ENCODE measurements at places on chromosomes 5 and 9.

DNA sequence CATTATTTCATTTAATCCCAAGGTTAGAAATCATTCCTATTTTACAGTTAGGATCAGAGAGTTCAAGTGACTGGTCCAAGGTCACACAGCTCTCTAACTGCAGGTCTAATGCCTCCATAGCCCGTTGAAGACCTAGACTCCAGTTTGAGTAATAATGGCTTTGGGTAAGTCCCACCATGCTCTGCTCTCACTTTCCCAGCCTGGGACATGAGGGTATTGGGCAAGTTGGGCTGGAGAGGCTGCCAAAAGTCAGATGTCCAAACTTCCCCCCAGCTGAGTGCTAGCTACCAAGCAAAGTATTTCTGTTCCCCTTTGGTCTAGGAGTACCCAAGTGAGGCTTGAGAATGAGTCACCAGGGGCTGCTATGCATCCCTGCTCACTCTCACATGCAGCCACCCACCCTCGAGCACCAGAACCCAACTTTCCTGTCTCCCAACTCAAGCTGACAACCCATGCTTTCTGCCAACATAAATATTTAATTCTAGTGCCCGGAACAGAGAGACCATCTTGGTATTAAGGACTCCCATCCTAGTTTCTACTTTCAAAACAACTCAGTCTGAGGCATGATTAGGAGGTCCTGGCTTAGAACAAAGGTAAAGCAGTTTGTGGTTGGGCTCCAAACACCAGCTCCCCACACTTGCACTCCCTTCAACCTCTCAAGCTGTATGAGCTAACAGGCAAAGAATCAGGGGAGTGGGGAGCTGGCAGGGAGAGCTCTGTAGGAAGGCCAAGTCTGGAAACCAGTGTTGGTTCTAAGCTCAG, 236.5 kb upstream of the TRIM32 start:
- DNase-seq = no peak

GRCh38 chr5:132841305-132841704, 10.9 kb upstream of the SHROOM1 start:
- no peak for DNase-seq

GRCh38 chr9:99445371-99445891, 223.3 kb downstream of the SEC61B start:
- no peak for DNase-seq

- no peak for DNase-seq
Measured at GRCh38 chr5:108760512-108760911, 12.8 kb downstream of the FER start.

DNA sequence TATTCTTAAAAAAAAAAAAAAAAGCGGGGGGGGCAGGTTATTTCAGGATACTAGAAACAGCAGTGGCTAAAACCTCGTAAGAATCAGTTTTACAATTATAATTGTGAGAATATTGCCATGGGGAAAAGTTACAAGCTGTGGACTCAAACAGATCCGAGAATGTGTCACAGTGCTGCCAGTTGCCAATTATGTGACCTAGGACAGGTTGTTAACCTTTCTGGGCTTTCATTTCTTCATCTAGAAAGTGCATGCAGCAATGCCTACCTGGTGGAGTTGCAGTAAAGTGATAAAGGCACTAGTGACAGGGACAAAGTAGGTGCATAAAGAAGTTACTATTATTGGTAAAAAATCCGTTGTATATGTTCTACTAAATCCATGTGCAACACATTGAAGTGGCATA, 75.8 kb downstream of the CDH6 start:
- DNase-seq = no peak

DNA sequence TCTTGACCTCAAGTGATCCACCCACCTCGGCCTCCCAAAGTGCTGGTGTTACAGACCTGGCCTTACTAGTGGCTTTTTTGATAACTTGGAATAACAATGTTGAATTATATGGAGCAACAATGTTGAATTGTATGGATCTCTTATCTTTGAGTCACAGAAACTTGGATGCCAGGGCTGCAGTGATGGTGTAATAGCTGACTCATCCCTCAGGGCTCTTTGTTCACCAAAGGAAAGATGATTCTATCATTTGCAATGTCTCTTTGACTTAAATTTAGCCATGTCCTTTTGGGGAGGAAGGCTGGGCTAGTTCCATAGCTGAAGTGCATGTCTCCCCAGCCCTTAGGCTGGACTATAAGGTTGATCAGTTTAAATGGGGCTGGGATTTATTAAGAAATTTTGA, 172.3 kb downstream of the PDZD2 start:
- DNase-seq = no peak

GRCh38 chr9:23771746-23772384, 54.2 kb downstream of the ELAVL2 start:
- no peak for DNase-seq

- no peak for DNase-seq
Measured at GRCh38 chr9:86921151-86921923, 26.0 kb downstream of the GAS1 start.

GRCh38 chr5:171966270-171966669, 40.2 kb downstream of the FBXW11 start:
- no peak for DNase-seq

DNA sequence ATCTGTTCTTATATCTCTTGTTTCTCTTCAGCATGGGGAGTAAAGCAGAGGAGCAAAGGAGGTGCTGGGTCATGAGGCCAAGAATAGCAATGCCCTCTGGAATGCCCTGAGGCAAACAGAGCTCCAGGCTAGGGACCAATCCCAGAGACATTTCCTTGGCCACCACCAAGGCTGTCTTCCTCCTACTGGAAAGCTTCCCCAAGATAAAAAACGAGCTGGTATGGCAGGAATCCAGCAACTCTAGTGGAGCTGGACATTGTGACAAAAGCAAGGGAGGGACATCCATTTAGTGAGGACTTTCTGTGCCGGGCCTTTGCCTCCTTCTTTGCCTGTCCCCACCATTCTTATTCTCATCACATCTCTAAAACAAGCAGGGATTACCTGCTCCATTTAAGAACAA, 161.6 kb downstream of the ASTN2 start:
- no peak for DNase-seq

GRCh38 chr5:53930457-53930856, 370.0 kb downstream of the NDUFS4 start:
- no peak for DNase-seq

GRCh38 chr5:79305706-79306105, 69.8 kb downstream of the JMY start:
- no peak for DNase-seq

DNA sequence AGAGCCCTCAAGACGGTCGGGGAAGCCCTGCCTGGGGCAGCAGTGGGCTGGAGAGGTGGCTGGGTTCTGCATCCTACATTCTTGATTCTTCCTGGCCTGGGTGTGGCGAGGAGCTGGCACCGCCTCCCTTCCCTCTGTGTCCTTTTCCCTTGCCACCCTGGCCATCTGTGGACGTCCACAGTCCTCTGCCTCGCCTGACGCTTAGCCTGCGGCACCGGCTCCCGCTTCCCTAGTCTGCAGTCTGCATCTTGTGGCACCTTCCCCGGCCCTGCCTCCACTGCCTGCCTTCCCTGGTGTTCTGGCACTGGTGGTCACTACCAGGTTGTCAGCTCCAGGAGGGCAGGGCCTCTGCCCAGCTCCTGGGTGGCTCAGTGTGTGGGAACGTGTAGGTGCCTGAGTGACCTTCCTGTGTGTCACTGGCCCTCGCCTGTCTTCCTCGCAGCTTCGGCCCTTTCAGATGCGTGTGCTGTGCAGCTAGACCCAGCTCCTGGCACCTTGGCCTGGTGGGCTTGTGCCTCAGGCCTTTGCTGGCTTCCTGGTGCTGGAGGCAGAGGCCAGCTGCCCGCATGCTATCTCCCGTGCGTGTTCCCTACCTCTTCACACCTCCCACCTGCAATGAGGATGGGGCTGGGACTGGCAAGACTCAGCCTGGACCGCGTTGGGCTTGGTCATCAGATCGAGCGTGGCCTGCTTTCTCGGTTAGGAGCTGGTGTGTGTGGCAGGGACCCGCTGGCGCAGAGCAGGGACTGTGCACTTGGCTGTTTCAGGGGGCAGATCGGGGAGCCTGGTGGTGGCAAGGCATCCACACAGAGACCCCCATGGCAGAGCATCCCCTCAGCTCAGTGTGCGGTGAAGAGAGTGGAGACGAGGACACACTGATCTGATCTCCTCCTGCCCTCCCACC, 20.9 kb downstream of the TRAF2 start:
- no peak for DNase-seq

DNA sequence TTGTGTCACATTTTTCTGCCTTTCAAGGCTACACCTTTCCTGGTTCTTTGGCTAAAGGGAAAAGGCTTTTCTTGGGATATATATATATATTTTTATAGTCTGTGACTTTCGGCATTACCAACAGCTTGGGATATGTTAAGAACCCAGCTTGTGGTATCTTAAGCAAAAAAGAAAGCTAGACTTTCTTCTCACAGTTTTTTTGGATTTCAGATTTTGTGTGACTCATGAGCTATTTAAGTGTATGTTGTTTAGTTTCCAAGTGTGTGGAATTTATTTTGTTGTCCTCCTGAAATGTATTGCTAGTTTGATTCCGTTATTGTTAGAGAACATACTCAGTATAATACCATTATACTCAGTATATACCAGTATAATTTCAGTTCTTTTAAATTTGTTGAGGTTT, 64.8 kb downstream of the ERCC6L2 start:
- DNase-seq = no peak

GRCh38 chr5:96177303-96177869, 215.7 kb upstream of the ELL2 start:
- no peak for DNase-seq

DNA sequence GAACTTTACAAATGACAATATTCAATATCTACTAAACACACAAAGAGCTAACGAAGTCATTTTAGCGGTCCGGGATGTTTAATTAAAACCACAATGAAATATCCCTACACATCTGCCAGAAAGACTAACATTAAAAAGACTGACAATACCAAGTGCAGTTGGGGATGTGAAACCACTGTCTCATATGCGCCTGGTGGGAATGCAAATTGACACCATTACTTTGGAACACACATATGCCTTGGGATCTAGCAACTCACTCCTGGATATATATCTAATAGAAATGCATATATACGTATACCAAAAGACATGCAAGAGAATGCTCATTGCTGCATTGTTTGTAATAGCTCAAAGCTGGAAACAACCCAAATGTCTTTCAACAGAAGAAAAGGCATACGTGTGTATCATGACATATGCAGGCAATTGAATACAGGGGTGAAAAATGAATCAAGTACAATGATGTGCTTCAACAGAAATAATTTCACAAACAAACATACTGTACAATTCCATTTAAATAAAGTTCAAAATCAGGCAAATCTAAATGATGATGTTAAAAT, 153.3 kb downstream of the CARTPT start:
- no peak for DNase-seq

GRCh38 chr9:1880038-1880565, 135.0 kb upstream of the SMARCA2 start:
- DNase-seq = no peak

DNA sequence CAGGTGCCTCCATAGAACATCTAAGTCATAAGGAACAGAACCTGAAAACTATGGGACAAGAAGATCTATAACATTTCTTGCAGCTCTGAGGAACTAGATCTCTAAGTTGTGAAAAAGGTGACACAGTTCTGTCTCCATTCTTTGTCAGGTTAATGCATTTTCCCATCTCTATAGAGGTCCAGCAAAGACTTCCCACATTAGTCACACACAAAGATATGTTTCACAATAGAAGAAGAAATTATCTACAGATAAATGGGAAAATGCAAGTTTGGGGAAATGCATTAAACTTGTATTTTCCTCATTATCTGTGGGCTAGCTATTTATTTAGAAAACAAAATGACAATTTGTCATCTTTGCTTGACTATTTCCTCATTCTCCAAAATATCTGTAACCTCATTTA, 458.6 kb upstream of the PAPPA start:
- DNase-seq = no peak

DNA sequence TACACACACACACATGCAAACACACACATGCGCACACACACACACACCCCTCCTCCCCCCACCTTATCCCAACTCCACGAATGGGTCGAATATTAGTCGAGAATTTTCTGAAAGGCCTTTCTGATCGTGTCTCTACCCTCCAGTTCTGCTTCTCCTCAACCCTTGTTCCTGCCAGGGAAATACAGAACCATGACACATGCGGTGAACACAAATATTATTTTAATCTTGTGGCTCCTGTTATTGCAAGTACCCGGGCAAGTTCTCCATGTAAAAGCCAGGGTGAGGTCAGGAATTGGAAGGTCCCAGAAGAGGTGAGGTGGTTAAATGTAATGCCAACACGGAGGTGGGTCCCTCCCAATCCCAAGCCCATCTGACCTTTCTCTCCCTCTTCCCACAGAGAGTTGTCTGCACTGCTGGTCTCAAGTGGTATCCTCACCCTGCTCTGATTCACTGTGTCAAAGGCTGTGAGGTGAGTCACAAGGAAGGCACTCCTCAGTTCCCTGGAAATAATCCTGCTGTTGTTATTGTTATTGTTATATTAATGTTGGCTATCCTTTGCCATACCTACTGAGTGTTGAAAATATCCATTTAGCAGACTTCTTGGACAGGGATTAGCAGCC, 223.7 kb downstream of the PAPPA start:
- DNase-seq = no peak

GRCh38 chr5:80387063-80387768, 20.6 kb upstream of the ZFYVE16 start:
- DNase-seq = no peak

DNA sequence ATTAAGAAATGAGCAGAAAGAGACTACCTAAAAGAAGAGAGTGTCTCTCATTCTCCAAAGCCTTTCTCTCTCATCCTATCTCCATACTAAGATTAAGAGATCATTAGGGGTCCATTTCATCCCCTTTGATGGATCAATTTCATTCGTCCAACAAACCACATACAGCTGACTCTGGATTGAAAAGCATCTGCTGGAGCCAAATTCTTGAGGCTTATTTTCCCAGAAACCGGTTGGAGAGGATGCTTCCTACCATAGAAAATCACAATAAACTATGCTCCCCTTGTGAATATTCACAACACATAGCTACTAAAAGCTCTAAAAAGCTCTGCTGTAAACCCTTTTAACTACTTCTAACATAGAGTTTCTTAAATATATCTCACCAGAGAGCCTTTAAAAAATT, 755.0 kb upstream of the ZNF608 start:
- no peak for DNase-seq

GRCh38 chr5:80987078-80987766, 27.1 kb downstream of the RASGRF2 start:
- no peak for DNase-seq

All from activated naive CD8-positive, alpha-beta T cell treated with anti-CD3 and anti-CD28 coated beads, Interleukin-2, amount 50 U/mL, for 16 hours (primary cell).